ENCODE measurements at places on chromosomes 2 and 18.

DNA sequence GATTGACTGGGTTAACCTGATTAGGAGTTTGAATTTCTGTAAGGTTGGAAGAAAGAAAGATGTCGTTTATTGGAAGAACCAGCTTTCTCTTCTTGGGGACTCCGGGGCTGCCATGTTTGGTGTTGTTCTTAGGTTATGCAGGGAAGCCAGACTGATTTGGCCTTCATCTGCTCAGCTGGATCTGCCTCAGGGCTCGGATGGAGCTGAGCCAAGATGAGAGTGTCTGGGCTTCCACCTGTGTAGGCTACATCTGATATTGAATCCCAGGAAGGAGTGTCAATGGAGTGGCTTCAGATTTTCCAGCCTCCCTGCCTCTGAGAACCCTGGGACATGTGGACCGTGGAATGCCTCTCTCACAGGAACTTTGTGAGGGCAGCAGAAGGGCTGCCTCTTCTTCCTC, 126.1 kb downstream of the WDSUB1 start:
- DNase-seq = no peak

DNA sequence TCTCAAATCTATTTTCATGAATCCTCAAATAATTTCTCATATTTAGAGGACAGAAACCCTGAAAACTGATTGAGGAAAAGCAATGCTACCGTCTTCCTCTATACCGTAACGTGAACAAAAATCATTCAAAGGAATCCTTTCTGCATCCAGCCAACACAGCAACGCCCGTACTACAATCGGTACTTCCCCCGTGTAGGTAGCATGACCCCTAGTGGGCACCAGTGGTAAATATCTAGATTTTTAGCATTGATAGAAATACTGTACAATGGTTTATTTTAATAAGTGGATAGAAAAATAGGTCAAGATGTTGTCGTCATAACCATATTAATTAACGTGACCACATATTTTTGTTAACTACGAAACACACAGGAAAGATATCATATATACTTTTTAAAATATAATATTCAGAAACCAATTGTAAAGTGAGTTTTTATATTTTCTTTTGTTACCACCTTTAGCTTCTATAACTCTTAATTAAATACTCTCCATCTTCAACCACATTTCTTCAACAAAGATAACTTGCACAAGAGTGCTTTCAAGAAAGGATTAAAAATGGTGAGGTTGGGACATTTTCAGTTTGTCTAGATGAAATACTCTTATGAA, 194.1 kb downstream of the SS18 start:
- DNase-seq = no peak

GRCh38 chr2:18831916-18832510, 242.6 kb upstream of the NT5C1B start:
- no peak for DNase-seq

- no peak for DNase-seq
Measured at GRCh38 chr18:32735781-32736180, 37.0 kb downstream of the KLHL14 start.

GRCh38 chr2:235663875-235664274, 170.0 kb downstream of the AGAP1 start:
- DNase-seq = no peak

GRCh38 chr2:132550946-132551345, 119.1 kb downstream of the LYPD1 start:
- DNase-seq = no peak

DNA sequence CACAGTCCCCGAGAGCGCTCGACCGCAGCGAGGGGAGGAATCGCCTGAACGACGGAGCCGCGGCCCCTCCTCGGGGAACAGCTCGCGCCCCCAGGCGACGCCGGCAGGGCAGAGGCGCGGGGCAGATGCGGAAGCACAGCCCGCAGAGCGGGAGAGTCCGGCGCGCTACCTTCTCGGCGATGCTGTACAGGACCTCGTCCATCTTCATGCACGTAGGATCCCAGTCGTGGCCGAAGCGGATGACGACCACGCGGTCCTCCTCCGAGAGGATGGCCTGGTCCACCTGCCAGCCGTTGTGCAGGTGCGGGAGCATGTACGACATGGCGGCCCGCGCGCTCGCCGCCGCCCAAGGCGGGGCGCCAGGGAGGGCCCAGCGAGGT, 302 bp downstream of the TXNL4A start:
- peak; percentile 24 for DNase-seq

GRCh38 chr2:68127358-68128242, 30.1 kb upstream of the PNO1 start:
- no peak for DNase-seq

- no peak for DNase-seq
Measured at GRCh38 chr2:45871025-45871424, 219.6 kb downstream of the PRKCE start.

DNA sequence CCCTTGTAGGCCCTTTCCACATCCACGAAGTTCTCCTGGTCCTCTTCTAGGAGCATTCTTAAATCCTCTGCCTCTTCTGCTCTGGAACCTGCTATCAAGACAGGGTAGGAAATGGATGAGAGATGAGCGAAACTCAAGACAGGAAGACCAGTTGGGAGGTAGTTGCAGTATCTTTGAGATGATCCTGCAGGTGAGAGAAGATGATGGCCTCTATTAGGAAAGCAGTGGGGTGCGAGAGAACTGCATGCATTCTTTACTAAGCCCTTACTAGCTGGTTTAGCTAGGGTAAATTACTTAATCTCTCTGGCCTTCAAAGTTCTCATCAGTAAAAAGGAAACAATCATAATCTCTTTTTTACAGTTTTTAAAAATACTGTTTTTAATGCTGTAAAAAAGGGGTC, 47.0 kb downstream of the VSNL1 start:
- DNase-seq = no peak

DNA sequence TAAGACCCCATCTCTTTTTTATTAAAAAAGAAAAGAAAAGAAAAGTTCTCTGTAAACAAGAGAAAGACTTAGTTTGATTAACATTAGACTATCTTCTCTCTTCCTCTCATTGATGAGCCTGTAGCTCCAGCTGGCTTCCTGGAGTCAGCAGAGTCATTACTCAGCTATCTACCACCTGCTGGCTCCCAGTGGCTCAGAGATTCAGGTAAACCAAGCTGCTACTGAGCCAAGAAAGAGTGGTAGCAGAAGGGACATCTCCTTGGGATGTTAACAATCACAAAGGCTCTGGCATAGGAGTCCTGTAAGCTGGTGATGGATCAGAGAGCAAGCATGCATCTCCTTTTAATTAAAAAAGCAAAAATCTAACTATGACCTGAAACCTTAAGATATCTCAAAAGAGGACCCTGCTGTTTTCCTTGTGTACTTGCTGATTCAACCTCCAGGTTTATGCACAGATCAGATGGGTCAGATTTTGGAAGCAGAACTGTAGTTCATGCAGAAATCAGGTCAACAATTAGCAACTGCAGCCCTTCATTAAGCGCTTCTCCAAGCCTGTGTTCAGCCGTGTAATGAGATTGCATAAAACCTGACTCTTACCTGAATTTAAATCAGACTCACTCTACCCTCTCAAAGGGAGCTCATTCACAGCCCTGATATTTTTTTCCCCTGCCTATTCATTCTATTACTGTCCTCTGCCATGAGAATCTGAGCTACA, 225.8 kb downstream of the RNF152 start:
- no peak for DNase-seq

GRCh38 chr2:58239243-58239925, 1.7 kb downstream of the FANCL start:
- no peak for DNase-seq

DNA sequence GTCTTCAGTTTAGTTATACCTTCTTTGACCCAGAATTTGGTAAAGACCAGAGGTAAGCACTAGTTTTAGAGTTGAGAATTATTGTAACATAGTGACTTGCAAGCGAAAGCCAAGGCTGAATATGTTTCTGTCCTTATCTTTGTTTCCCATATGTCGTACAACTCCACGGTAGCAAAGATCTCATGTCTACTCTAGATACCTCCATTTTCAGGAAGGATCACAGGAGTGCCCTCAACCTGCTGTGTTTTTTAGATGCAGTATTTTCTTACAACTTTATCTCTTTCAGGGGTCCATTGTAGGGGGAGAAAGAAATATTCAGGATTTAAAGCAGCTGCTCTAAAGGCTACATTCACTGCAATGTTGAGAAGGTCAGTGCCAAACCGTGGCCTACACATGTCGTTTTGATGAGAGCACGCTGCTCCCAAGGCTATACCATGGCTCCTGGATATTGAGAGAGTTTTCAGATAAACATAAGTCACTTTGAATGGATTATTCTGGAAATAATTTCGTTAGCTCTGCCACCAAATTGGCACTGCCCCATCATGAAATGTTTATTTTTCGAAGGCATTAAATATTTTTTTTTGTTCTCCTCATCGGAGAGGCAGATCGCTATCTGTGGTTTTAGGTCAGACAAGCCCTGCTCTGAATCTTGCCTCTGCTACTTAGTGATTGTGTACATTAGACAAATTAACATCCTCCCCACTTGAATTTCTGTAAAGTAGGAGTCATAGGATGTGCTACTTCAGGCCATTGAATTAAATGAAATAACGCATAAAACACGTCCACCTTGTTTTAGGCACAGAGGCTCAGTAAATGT, 2.1 kb downstream of the RHBDD1 start:
- no peak for DNase-seq

GRCh38 chr2:117199511-117199910, 615.0 kb upstream of the DDX18 start:
- no peak for DNase-seq

DNA sequence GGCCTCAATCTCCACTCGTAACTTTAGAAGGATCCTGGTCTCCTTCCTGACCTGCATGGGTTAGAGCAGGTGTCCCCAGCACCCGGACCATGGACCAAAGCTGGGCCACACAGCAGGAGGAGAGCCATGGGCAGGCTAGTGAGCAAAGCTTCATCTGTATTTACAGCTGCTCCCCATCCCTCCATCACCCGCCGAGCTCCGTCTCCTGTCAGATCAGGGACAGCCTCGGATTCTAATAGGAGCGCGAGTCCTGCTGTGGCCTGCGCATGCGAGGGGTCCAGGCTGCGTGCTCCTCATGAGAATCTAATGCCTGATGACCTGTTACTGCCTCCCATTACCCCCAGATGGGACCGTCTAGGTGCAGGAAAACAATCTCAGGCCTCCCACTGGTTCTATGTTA, 297.7 kb upstream of the SALL3 start:
- DNase-seq = no peak

GRCh38 chr2:232214053-232214452, 164.5 kb upstream of the ALPP start:
- no peak for DNase-seq

DNA sequence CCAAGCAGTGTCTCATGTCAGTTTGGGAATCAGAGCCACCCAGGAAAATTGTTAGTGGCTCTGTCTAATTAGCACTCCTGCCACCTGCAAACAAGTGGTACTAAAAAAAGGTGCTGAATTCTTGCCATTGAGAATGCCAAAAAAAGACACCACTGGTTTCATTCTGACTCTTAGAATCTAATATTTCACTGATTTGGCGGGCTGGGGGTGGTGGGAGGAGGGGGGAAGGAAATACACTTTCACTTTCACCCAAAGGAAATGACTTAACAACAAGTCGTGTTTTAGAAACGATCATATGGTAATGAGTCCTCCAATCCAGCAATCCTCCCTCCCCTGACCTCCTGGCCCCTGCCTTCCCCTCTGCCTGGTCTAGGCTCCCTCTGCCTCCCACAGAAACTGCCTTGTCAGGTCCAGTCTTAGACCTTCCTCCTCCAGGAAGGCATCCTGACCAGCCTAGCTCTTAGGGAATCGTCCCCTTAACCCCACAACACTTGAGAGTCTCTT, 4.4 kb upstream of the KLHL29 start:
- no peak for DNase-seq

GRCh38 chr2:37098416-37099118, 14.2 kb downstream of the GPATCH11 start:
- DNase-seq = no peak

DNA sequence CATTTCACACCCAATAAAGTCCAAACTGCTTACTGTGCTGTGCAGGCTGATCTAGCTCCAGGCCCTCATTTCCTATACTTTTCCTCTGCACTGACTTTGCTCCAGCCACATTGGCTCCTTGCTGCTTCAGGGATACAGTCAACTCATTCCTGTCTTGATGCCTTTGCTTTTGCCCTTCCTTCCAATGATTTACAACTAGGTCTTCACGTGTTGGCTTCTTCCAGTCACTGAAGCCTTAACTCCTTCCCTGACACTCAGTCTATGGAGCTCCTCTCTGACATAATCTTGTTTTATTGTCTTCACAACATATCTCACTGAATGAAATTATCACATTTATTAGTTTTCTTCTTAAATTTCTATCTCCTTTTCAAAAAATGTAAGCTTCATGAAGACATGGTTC, 16.9 kb upstream of the C18orf32 start:
- no peak for DNase-seq

DNA sequence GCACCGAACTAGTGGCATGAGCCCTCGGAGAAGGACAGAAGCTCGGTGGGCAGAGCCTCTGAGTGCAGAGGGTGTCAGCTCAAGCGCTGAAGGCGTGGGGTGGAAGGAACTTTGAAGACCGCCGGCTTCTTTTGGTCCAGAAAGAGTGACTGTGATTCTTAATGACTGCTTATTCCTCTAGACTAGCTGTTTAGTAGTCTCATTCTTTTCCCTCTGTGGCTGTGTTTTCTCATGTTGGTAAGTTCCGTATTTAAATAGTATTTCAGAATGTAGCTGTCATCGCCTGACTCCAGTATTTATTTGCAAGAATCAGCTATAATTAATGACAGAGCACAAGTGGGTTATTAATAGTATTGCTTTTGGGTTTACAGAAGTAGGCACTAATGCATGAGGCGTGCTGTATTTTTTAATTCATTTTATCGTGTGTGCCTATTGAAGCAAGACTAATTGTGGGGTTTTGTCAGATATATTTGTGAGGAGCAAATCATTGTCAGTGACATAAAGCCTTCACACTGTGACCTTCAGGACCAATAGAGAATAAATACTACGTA, 80.8 kb upstream of the NFATC1 start:
- no peak for DNase-seq

GRCh38 chr2:52463457-52463856, 1304.1 kb upstream of the CHAC2 start:
- no peak for DNase-seq

GRCh38 chr2:198314559-198315153, 510.3 kb downstream of the PLCL1 start:
- DNase-seq = no peak

DNA sequence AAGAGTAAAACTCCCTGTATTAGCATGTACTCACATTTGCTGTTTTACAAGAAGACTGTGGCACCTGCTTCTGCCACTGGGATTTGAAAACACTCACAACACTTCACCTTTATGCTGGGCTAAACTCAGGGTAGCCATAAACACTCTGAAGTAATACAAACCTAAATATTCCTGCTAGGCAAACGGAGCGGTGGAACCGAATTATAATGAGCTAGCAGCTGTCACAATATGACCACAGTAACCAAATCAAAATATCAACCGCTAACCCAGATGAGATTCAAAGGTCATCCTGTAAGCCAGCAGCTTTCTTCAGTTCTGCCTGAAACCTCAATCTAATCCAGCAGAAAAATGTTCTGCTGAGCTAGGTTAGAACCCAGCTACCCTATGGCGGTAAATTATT, 132.1 kb downstream of the TCF4 start:
- no peak for DNase-seq

- DNase-seq = no peak
Measured at GRCh38 chr2:133801946-133802345, 233.7 kb upstream of the NCKAP5 start.
